ENCODE measurements at places on chromosomes 4 and X. TPM values are rescaled to one million over a fixed set of nuclear protein-coding genes. Genes with fewer than 3 reads are reported as not detected.

DNA sequence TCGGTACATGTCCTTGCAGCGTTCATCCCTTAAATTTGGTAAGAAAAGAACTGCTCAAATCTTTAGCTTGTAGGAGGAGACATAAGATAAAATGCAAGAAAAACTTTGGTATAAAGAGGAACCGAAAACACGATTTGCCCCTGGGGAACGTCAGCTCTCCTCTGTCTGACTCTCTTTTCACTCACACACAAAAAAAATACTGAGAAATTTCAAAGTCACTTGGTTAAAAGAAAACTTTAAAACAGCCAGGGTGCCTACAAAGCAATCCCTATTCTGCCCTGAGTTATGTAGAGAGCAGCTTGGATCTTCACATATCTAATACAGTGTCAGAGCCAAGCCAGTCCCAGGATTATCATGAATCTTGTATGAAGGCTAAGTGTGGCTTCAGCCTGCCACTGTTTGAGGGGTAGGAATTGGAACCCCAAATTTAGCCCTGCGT is 248.5 kb upstream of the CXXC4 start:
- peak overlapping the region; percentile 30 for H3K4me3 ChIP-seq
- H3K4me1 ChIP-seq: peaks cover 12% of the 10 kb centered on the region
- H3K36me3 ChIP-seq: no peaks in the 10 kb centered on the region
- DNase-seq: peak; percentile 89
- no peaks in the 10 kb centered on the region for H3K27me3 ChIP-seq

GRCh38 chr4:139975830-139976272 is 178.1 kb downstream of the MAML3 start:
- H3K4me3 ChIP-seq: 0 out of 2 replicates have a peak overlapping the region, but pooled peaks have one; percentile 1
- H3K27ac ChIP-seq: 0 out of 2 replicates have a peak overlapping the region, but pooled peaks have one; percentile 26
- peaks cover 46% of the 10 kb centered on the region for H3K4me1 ChIP-seq

DNA sequence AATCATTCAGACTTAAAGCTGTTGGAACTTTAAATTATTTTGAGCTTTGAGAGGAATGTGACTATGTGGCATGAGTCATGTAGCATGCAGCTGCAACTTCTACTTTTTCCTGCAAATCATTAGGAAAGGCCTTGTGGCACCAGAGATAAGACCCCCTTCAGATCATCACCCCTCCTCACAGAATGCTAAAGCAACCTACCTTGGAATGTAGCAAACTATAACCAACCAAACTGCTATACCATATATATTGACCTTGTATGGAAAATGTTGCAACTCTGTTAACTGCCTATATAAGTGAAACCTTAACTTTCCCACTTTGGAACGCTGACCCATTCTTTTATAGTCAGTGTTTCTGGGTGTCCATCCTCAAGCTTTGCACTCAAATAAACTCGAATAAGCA is 32.0 kb downstream of the ATXN3L start:
- no peak for DNase-seq
- H3K36me3 ChIP-seq: no peaks in the 10 kb centered on the region
- H3K4me1 ChIP-seq: no peaks in the 10 kb centered on the region
- no peak overlapping the region for H3K4me3 ChIP-seq

DNA sequence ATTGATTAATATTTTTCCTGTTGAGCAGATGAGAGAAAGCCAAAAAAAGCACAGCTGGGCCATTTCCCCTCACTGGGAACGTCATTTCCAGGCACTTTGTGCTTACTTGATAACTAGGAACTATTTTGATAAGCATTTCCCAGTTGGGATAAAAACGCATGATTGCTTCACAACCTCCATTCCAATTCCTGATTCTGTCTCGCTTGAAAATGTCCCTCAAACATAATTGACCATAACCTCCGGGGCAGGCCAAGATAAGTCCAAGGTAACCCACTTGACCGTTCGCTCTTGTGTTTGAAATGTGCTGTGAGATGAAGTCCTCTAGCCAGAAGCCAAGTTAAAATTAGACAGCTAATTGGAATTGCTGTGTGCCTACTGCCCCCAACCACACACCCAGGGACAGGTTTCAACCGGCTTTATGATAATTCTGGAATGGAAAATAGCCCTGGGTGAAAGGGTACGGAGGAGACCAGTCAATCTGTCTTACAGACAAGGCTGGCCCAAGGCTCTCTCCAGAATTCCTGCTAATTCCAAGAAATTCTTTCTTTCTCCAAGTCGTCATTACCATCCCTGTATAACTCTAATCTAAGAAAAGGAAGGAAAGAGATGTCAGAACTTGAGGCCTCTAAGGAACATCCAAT is 137.1 kb downstream of the MID1 start:
- H3K36me3 ChIP-seq: no peaks in the 10 kb centered on the region
- no peak overlapping the region for H3K4me3 ChIP-seq
- H3K27ac ChIP-seq: no peak overlapping the region
- H3K27me3 ChIP-seq: no peaks in the 10 kb centered on the region
- no peaks in the 10 kb centered on the region for H3K4me1 ChIP-seq
- no peak for DNase-seq

GRCh38 chrX:110983024-110983423 is 113.0 kb upstream of the PAK3 start:
- H3K27ac ChIP-seq: no peak overlapping the region
- H3K36me3 ChIP-seq: no peaks in the 10 kb centered on the region
- H3K4me3 ChIP-seq: no peak overlapping the region

GRCh38 chr4:64682946-64683345 is 273.7 kb upstream of the TECRL start:
- no peak for DNase-seq
- H3K27ac ChIP-seq: no peak overlapping the region
- no peak overlapping the region for H3K4me3 ChIP-seq
- no peaks in the 10 kb centered on the region for H3K36me3 ChIP-seq

ADAM29 gene
- total RNA-seq: not detected

- H3K4me1 ChIP-seq: peaks cover 34% of the 10 kb centered on the region
- DNase-seq: no peak
- peak overlapping the region; percentile 69 for H3K27ac ChIP-seq
- no peak overlapping the region for H3K4me3 ChIP-seq
- no peaks in the 10 kb centered on the region for H3K27me3 ChIP-seq
- no peaks in the 10 kb centered on the region for H3K36me3 ChIP-seq
These were observed 13.7 kb upstream of the TMSB4X start for GRCh38 chrX:12961196-12961718.

SSX1 gene
- 0.15 TPM for total RNA-seq

XAGE1A gene
- total RNA-seq: not detected

RHOXF2B gene
- not detected for total RNA-seq

- DNase-seq: no peak
- H3K4me1 ChIP-seq: no peaks in the 10 kb centered on the region
- no peak overlapping the region for H3K4me3 ChIP-seq
- H3K27me3 ChIP-seq: no peaks in the 10 kb centered on the region
These were observed 1074.5 kb upstream of the PRKX start for GRCh38 chrX:4787971-4788370.

HSFX2 gene
- not detected for total RNA-seq

GRCh38 chrX:42399632-42400024 is 378.3 kb downstream of the PPP1R2C start:
- H3K4me3 ChIP-seq: no peak overlapping the region
- no peaks in the 10 kb centered on the region for H3K4me1 ChIP-seq
- no peak for DNase-seq
- no peak overlapping the region for H3K27ac ChIP-seq
- no peaks in the 10 kb centered on the region for H3K27me3 ChIP-seq

GRCh38 chrX:119604766-119605463 is 1.3 kb downstream of the NKRF start:
- H3K4me1 ChIP-seq: no peaks in the 10 kb centered on the region
- no peak for DNase-seq
- no peak overlapping the region for H3K27ac ChIP-seq

- no peak overlapping the region for H3K27ac ChIP-seq
- H3K36me3 ChIP-seq: no peaks in the 10 kb centered on the region
- no peaks in the 10 kb centered on the region for H3K27me3 ChIP-seq
- no peaks in the 10 kb centered on the region for H3K4me1 ChIP-seq
These were observed 115.2 kb upstream of the KIT start for GRCh38 chr4:54542540-54543041.

DNA sequence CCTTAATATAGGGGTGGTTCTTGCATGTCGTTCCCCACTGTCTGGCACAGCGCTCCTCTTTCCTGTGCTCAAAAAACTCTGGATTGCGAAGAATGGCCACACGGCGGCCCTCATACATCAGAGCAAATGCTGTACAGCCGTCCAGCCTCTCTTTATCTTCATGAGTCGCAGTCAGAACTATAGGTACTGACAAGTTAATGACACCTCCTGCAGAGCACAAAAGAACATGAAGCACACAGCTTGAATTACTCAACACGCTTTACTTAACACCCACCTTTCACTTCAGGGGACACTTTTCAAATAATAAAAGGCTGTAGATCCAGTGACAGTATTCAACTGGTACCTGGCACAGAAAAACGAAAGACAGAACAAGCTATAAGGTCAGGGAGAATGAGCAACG is 65.3 kb downstream of the PAPSS1 start:
- DNase-seq: no peak
- H3K4me3 ChIP-seq: no peak overlapping the region
- H3K27me3 ChIP-seq: no peaks in the 10 kb centered on the region
- no peak overlapping the region for H3K27ac ChIP-seq
- H3K4me1 ChIP-seq: no peaks in the 10 kb centered on the region

DNA sequence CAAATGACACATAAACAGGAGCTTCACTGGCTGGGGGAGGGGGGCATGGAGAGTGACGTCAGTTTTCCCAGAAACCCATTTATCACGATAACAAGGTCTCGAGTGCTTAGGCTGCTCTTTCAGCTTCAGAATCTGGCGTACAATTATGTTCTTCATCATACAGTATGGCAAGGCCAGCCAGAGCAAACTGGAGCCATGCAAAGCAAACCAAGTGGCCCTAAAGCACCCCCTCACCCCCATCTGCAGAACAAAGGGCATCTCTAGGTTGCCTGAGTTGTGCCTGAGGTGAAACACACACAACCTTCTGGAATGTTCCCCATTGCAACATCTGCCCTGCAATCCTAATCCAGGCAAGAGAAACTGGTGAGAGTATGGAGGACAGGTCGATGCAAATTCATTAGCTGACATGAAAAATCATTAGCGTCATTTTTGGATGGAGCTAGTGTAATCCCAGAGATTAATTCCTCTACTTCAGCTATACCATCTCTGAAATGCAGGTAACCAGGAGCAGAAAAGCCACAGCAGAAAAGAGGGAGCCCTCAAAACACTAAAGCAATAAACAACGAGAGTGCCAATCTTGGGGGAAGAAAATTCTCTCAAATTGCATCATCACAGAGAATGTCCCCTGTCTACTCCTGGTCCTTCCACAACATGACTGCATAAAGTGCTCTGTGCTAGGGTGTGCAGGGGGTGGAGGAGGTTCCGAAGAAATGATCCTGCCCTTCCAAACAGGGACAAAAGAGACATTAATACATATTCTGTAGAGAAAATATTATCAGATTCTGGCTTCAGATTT is 1.8 kb downstream of the SEPTIN6 start:
- H3K27ac ChIP-seq: peak overlapping the region; percentile 83
- peak overlapping the region; percentile 82 for H3K4me3 ChIP-seq
- H3K36me3 ChIP-seq: no peaks in the 10 kb centered on the region
- H3K4me1 ChIP-seq: peaks cover 24% of the 10 kb centered on the region

SRPX gene
- 0.18 TPM for total RNA-seq

- H3K27me3 ChIP-seq: no peaks in the 10 kb centered on the region
- no peaks in the 10 kb centered on the region for H3K4me1 ChIP-seq
- no peak overlapping the region for H3K27ac ChIP-seq
- no peak for DNase-seq
- H3K36me3 ChIP-seq: no peaks in the 10 kb centered on the region
- H3K4me3 ChIP-seq: no peak overlapping the region
These were observed 90.2 kb downstream of the CPZ start for GRCh38 chr4:8682725-8683124.

KCTD8 gene
- total RNA-seq: not detected

MID1 gene
- total RNA-seq: 0.51 TPM

PNMA3 gene
- not detected for total RNA-seq

DNA sequence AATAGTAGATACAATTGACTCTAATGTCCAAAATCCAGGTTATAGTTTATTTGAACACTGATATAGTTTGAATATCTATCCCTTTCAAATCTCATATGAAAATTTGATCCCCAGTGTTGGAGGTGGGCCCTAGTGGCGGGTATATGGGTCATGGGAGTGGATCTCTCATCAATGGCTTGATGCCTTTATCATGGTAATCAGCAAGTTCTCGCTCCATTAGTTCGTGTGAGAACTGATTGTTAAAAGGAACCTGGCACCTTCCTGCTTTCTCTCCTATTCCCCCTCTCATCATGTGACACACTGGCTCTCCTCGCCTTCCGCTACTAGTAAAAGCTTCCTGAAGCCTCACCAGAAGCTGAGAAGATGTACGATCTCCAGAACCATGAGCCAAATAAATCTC is 70.1 kb downstream of the UNC5C start:
- no peak for DNase-seq
- H3K27me3 ChIP-seq: no peaks in the 10 kb centered on the region
- H3K27ac ChIP-seq: no peak overlapping the region
- no peaks in the 10 kb centered on the region for H3K4me1 ChIP-seq
- no peaks in the 10 kb centered on the region for H3K36me3 ChIP-seq
- no peak overlapping the region for H3K4me3 ChIP-seq

DNA sequence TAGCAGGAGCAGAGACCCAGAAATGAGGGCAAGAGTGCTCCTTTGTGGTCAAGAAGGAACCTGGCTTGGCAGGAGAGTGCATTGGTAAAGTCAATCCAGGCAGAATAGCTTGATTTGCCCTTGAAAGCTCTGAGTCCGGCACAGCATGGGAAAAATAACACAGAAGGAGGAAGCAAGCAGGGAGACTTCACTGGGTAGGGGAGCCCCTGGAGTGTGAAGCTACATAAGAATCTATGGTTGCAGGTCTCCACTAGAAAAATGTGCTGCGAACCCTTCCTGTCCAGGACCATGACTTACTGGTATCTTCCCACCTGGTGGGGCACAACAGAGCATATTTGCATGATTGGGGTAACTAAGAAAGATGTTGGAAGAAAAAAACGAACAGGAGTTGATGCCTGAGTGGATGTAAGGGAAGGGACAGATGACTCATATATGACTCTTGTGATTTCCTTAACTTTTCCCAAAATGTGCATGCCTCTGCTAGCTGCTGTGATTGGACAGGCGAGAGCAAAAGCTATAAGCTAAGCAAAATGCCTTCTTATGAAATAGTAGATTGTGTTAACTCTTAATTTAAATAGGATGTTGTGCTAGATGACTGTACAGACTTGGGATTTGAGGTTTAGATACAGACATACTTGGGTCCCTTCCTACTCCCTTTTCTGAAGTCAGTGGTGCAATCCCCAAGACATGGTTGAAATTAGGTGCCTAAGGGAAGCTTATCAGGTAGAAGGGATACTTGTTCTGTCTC is 3.3 kb downstream of the IL13RA1 start:
- H3K4me3 ChIP-seq: no peak overlapping the region
- H3K27ac ChIP-seq: no peak overlapping the region
- DNase-seq: no peak
- H3K36me3 ChIP-seq: no peaks in the 10 kb centered on the region
- H3K4me1 ChIP-seq: peaks cover 5% of the 10 kb centered on the region
- no peaks in the 10 kb centered on the region for H3K27me3 ChIP-seq

DNA sequence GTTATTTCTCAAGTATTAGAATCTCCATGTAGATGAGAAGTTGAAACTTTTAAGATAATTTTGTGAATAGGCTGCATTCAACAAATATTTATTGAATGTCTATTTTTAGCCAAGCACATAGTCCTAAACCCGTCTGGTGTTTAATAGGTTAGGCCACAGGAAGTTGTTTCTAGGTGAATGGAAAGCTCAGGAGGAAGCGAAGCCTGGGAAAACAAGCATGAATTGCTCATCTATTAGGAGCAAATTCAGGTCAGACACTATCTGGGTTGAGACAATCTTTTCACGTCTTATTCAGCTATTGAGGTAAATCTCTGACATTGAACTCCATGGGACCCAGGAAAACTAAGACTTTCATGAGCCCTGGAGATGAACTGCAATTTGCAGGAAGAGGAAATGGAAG is 43.1 kb upstream of the FREM3 start:
- no peak overlapping the region for H3K4me3 ChIP-seq
- no peak overlapping the region for H3K27ac ChIP-seq
- no peak for DNase-seq
- H3K4me1 ChIP-seq: no peaks in the 10 kb centered on the region
- no peaks in the 10 kb centered on the region for H3K36me3 ChIP-seq

All from GM12878 (cell line).